ENCODE measurements at places on chromosomes 4 and X.
A peak's percentile ranks its signal among the peaks of the same experiment; 100 is the strongest.

GRCh38 chr4:114997576-114998247, 115.7 kb downstream of the NDST4 start:
- no peak for DNase-seq

DNA sequence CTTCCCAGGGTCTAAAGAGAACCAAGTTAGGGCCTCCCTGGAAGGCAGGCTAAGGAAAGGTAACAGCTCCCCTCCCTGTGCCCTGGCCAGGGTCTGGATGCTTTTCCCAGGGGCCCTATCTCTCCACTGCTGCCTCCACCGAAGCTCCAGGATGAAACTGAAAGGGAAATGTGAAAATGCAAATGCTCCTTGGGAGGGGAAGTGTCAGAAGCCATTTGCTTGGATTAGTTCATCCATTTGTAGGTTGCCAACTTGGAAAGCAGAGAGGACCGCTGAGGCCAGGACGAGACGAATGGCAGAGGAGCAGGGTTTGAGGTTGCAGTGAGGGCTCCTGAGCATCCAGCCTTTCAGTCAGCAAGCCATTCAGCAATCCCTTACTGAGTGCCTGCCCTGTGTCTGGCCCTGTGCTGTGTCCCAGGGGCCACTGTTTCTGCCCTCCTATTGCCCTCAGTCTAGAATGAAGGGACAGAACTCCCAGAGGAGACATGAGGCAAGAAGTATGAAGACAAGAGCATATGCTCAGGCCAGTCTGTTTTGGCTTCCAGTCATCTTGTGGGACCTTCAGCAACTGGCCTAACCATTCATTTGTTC, 45.9 kb upstream of the PGRMC1 start:
- no peak for DNase-seq

DNA sequence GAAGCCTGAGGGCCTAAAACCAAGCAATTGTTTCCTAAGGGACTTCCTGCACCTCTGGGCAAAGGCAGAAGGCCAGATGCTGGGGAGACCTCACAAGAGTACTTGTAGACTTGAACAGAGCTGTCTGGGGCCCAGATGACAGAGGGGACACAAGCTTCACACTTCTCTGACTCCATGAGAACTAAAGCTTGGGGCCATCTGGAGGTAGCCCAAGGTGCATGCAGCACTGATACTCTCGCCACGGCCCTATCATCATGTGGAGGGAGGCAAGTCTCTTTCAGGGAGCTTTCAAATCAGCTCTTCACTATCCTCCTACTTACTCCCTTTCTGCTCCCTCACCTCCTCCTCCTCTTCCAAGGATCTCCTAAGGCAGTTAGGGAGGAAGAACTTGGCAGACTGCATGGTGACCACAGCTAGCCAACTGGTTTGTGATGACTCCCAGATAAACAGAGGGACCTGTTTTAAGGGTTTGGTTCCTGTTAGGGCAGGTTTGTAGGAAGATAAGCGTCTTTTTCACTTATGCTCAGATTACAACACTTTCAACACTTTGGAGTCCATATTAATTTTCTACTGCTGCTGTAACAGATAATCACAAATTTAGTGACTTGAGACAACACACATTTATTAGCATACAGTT, 23.8 kb downstream of the MSL3 start:
- no peak for DNase-seq

DNA sequence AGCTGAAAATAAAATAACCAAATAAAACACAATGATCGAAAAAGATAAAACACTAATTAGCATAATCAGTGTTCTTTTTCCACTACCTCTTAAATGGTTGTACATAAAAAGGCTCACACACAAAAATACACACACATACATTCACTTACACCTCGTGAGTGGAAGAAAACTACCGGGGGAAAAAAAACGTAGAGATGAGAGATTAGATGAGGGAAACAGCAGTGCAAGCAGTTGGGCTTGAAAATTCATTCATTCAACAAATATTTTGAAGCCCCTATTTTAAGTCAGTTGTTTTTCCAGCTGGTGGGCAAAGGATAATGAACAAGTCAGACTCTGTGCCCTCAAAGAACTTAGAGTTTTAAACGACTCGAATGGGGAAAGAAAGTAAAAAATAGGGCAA, 1.0 kb downstream of the TBCK start:
- no peak for DNase-seq

DNA sequence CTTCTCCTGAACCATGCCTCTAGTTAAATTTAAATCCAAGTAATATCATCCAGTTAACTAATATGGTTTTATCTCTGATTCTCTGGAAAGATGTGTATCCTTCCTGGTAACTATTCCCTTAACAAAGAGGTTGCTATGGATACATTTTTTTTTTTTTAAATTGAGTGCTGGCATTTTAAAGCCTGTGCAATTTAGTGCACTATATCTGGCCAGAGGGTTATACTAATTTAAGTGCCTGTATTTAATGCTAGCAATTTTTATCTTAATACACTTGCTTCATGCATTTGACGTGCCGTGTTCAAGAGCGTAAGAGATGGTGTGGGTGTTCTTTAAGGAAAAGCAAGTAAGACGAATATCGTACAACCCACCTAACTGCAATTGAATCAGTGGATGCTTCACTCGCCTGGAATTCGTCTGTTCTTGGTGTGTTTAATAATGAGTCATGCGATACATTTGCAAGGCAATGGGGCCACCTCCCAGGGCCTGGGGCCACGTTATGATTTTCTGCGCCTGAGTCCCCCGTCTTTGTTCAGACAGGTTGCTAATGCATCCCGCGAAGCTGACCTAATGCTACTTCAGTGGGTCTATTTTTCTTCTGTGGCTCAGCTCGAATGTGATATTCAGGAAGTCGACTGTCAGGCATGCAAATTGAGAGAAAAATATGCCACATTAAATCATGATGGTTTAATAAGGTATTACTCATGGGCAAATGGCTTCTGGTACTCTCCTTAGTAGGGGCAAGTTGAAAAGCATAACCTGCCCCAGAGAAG, 14.2 kb upstream of the MID1 start:
- peak; percentile 86 for DNase-seq

DNA sequence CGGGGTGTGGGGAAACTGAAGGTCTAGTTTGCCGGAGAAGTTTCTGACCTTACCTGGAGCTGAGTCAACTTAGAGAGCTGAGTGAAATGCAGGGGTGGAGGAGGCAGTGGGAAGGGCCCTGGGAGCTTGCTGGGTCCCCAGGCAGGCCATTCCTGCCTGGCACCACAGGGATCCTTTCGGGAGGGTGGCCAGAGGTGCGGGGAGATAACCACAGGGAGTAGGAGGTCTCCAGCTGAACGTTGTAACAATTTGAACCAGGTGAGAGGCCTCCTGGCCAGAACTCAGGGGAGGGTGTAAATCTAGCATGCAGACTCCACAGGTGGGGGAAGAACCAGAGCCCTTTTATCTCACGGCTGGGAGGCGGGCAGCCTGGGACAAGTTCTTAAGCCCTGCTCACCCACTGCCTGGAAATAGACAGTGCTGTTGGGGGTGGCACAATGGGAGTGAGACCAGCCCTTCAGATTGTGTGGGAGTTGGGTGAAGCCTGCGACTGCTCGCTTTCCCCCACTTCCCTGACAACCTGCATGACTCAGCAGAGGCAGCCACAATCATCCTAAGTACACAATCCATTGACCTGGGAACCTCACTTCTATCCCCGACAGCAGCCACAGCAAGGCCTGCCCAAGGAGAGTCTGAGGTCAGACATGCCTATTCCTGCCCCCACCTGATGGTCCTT, 247.4 kb downstream of the ADGRA3 start:
- no peak for DNase-seq

DNA sequence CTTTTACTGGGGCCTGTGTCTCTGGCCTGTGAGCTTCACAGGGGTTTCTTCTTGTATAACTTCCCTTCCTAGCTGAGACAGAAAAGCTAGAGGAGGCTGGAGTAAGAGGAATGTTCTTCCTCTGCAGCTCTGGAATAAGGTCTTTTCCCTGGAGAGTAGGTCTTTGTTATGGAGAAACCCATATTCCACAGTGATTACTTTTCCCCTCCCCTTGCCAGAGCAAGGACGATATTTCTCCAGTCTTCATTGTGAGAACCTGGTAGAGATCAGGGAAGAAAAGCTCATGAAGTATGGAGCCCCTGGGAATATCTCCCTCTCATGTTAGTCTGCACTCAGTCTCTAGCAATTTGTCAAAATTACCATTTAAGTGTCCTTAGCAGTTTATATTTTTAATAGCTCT, 18.7 kb upstream of the GLRB start:
- no peak for DNase-seq

GRCh38 chr4:85669204-85669603, 194.3 kb downstream of the ARHGAP24 start:
- no peak for DNase-seq

DNA sequence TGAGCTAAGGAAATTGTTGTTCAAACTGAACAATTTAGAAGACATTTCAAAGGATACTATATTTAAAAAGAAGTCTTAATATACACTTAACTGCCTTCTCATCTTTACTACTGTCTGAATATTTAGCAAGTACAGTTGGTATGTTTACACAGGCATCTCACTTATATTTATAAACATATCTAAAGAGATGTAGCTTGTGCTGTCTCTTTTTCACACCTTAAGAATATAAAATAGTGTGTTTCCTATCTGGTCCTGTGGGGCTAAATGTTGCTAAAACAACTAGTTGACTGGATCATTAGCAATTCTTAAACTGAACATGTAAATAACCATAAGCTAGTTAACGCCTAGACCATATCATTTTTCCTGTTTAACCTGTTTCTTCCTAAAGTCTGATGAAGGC, 336.3 kb downstream of the PPP3CA start:
- DNase-seq = no peak

DNA sequence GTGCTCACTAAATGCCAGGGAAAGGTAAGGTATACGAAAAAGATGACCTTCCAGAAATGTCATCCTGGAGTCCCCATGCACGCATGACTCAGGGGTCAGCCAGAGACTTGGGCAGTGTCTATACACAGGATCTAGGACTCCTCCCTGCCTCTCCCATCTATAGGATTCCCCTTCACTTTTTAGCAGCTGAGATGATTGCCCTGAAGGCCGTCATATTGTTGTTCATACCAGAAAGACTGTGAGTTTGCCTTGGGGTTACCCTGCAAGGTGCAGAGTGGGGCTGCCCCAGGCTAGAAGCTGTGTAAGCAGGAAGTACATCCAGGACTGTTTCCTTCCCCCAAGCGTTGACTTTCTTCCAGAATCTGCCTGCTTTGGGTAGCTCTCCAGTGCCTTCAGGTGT, 55.1 kb upstream of the MAMLD1 start:
- DNase-seq = no peak

DNA sequence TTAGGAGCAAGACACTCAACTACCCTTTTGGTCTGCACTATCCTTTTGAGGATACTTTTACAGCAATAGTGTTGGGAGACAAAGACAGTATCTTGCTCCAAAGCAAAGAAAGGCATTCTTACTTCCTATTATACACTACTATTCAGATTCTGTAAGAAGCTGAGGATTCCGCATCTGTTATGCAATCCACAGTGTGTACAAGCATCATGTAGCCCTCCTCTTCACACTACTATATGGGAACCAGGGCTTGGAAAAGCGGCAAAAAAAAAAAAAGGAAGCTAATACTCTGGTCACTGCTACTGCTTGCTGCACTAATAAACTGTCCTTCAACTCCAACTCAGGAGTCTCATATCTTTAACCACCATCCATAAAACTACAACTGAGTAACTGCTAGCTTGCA, 59.1 kb downstream of the FBXW7 start:
- no peak for DNase-seq

DNA sequence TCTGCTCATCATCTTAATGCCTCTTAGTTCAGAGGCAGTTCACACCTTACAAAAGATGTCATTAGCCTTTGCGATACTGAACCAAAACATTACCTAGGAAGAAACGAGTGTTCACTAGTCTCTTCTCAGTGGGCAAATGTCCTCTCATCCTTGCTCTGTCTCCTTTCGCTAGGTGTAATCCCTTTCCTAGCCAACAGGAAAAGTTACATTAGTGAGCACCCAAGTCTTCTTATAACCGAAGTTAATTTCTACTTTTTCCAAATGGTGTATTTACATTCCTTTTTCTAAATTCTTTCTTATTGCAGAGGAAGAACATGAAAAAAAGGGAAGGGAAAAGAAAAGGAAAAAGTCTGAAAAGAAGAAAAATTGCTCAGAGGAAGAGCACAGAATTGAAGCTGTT, 46.9 kb downstream of the SMIM31 start:
- no peak for DNase-seq

- DNase-seq = no peak
These were observed 216.3 kb upstream of the SFRP2 start for GRCh38 chr4:154005171-154005520.

DNA sequence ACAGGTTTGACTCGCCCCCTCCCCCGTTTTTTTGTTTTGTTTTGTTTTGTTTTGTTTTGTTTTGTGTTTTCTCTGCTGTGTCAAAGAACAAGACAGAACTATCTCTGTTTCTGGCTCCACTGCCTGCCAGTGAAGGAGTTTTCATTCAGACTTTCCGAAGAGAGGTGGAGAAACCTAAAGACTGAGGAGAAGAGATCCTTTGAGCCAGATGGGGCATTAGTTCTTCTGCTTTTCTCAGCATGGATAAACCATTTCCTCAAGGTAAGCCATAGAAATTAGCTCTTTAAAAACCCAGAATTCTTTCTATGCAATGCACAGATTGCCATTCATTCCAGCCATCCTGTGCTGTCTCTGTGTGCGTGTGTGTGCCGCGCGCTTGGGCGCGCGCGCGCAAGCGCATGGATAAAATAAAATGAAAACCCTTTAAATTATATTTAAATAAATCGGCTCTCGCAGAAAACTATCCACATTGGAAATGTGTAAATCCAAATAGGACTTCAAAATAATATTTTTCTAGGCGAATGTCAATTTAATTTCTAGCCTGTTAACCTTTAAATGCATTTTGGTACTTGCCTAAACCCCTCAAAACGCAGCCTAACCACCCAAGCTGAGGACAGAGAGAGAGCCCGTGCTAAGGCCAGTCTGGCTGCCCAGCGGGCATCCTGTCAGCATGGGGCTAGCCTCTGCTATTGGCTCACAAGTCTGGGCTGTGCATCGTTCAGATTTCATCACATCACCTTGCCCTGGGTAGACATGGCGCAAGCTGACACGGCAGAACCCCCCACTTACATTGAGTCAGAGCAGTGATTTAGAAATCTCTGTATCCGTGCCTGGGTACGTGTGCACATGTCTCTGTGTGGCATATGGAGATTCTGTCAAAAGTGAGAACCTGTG, 113.0 kb upstream of the VAMP7 start:
- no peak for DNase-seq

DNA sequence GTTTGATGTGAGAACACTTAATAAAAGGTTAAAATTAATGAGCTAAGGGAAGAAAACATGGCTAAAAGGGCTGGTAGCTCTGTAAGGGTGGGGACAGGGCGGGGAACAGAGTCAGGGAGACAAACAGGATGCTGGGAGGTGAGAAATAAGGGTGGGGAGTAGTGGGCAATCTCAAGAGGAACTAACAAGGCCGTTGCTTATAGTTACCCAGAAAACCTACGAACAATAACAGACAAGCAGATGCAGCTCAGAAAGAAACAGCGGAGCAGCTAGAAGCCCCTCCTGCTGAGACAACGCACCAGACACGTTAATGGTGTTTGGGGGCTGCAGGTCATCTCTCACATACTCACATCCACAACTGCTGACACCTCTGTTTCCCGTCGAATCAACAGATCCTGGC, 9.7 kb upstream of the KLF3 start:
- DNase-seq = no peak

- peak; percentile 39 for DNase-seq
These were observed 214.8 kb downstream of the SLC4A4 start for GRCh38 chr4:71553605-71554004.

- DNase-seq = no peak
These were observed 206.2 kb downstream of the TENM3 start for GRCh38 chr4:182449186-182449929.

- no peak for DNase-seq
These were observed 36.2 kb upstream of the NDNF start for GRCh38 chr4:121108557-121108956.

GRCh38 chr4:54498661-54499111, 159.1 kb upstream of the KIT start:
- DNase-seq = peak; percentile 96
